Stimulated activated CD8-positive, alpha-beta memory T cell treated with anti-CD3 and anti-CD28 coated beads, Interleukin-4, amount 100 ng/mL, for 1 hour (primary cell): ENCODE measurements at places on chromosomes 12 and 14.
A peak's percentile ranks its signal among the peaks of the same experiment; 100 is the strongest.

DNA sequence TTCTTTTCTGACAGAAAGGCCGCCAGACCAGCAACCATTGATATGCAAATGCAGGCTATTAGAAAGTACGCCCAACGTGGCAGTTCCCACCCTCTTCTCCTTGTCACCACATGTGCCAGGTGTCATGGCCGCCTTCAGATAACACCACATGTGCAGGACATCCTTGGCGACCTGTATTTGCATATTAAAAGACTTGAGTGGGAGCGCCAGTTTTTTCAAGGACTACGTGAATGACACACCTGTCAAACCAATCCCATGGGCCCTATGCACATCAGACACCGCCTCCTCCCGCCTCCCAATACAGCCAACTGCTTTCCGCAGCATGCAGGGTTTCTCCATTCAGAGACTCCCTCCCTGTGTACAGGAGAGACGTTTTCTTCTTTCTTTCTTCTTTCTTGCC lies 318.6 kb upstream of the FAR2 start:
- no peak for DNase-seq

GRCh38 chr14:71714225-71714624 lies 218.0 kb upstream of the RGS6 start:
- no peak for DNase-seq

DNA sequence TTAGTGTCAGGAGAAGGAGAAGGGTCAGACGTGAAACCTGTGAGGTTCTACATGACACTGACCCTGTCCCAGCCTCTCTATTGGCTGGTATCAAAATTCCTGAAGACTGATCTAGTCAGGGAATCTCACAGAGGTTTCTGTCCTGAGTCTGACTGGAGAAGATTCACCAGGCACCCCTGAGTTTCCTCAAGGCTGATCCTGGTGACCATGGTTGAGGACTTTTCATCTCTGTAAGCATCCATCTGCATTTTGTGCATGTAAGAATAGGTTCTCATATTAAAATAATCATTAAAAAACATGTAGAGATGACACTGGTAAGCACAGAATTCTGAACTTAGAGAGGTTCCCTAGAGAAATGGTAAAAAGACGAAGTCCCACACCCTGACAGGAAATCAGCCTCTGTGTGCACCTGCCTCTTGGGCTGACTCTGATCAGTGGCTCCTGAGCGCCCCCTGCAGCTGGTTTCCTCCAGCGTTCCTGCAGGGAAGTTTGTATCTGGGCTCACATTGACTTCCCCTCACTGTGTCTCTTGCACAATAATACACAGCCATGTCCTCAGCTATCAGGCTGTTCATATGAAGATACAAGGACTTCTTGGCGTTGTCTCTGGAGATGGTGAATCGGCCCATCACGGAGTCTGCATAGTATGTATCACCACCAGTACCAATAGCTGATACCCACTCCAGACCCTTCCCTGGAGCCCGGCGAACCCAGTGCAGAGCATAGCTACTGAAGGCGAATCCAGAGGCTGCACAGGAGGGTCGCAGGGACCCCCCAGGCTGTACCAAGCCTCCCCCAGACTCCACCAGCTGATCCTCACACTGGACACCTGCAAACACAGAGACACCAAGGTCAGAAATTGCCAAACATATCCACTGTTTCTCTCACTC lies 991.9 kb downstream of the TMEM121 start:
- peak; percentile 66 for DNase-seq

DNA sequence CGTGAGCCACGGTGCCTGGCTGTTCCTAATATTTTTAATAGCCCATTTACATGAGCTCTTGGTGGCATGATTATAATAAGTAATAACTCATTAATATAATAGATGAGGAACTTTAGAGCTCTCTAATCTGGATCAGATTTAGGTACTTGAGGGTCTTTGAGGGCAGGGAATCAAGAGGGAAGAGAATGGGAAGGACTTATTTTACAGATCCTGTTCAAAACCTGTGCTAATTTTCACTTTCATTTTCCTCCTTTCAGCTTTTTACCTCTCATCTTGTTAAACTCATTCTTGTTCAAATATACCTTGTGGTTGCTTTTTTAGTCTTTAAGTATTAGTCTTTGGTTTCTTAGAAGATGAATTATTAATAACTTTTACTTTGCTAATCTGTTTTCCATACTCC lies 5.6 kb downstream of the NECAP1 start:
- DNase-seq: no peak

GRCh38 chr14:103488960-103489359 lies 33.7 kb downstream of the CKB start:
- DNase-seq: no peak

DNA sequence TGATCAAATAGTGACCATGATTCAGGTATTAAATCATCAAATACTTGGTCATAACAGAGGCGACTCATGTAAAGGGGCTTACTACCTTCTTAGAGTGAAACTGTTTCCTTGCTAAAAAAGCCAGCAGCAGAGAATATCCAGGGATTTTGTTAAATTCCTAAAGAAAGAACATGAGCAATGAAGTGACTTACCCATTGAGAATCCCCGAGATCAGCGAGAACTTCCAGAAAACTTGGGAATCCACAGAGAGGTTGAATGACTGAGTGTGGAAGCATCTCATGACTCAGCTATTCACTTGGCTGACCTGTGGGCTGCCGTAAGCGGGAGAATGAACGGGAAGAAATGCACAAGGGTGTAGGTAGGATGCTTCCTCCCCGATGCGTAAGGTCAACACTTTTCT lies 85.3 kb upstream of the KCNA1 start:
- DNase-seq: no peak

GRCh38 chr12:130863298-130863697 lies 8.6 kb upstream of the RAN start:
- DNase-seq: no peak

GRCh38 chr12:8675591-8676036 lies 13.0 kb upstream of the MFAP5 start:
- DNase-seq: no peak

GRCh38 chr14:22319526-22320361 lies 269.3 kb downstream of the DAD1 start:
- DNase-seq: no peak

GRCh38 chr14:96762650-96763049 lies 34.5 kb upstream of the VRK1 start:
- no peak for DNase-seq

DNA sequence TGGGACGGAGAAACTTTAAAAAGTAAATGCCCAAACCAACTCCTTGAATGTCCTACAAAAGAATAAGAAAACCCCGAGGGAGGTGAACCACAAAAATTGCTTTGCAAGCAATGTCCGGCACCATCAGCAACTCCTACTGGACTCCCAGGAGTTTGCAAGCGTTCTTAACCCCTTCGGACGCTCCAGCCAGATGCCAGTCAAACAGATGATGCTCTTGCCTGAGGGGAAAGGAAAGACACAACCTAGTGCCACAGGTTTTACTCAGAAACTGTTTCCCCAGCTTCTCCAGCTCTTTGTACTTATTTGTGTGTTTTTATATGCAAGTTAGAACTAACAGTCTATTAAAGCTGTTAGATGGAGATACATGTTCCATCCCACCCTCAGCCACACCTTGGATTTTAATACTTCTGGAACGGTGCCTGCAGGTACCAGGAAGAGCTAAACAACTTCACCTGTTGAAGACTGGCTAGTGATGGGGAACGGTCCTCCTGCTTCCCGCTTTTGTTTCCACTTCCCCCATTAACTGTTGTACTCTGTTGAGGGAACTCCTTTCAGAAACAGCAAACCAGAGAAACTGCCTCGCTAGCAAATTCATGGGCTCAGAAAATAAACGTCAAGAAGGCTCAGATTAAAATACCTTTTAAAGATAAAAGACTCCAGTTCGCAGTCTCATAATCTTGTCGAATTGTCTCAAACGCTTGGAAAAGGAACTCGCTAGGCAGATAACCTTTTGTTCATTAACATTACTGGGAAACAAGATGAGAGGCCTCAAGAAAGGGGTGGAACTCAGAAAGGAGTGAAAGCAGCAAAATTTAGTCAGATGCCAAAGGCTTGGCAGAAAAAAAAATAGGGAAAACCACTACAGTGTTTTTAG lies 1.1 kb upstream of the FERMT2 start:
- no peak for DNase-seq

DNA sequence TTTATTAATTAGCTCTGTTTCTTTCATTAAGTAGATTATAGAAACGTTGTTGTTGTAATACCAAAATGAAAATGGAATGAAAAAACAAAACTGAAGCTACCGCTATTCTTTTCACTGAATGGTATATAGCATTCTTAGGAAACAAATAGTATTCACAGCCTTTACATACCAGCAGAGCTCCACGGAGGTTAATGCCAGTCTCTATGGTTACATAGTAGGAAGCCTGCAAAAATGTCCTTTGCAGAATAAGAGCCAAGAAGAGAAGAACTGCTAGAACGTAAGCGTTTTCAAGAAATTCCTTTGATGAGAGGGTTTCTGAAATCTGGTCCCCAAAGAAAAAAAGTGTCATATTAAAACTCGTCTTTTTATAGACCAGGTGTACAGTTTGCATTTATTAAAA lies 30.6 kb downstream of the ABCC9 start:
- DNase-seq: no peak

GRCh38 chr14:103770902-103771301 lies 55.3 kb downstream of the ZFYVE21 start:
- no peak for DNase-seq

DNA sequence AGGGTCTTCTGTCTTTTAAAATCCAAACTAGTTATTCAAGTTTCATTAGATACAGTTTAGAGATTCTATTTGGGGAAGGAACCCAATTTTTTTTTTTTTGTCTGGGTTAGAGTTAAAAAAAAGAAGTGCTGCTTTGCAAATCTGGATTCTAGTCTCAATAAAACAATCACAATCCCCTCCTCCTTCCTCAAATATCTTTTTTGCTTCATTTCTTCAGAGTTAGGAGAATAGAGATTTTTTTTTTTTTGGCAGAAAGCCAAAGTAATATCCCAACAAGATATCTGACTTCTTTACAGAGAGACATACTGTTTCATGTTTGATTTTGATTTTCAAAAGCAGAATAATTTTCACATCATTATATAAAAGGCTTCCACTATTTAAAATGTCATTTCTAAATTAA lies 201.9 kb downstream of the FOXN3 start:
- no peak for DNase-seq

GRCh38 chr14:91360490-91361232 lies 57.0 kb downstream of the CCDC88C start:
- no peak for DNase-seq

GRCh38 chr12:31877884-31878283 lies 81.3 kb upstream of the RESF1 start:
- DNase-seq: no peak

DNA sequence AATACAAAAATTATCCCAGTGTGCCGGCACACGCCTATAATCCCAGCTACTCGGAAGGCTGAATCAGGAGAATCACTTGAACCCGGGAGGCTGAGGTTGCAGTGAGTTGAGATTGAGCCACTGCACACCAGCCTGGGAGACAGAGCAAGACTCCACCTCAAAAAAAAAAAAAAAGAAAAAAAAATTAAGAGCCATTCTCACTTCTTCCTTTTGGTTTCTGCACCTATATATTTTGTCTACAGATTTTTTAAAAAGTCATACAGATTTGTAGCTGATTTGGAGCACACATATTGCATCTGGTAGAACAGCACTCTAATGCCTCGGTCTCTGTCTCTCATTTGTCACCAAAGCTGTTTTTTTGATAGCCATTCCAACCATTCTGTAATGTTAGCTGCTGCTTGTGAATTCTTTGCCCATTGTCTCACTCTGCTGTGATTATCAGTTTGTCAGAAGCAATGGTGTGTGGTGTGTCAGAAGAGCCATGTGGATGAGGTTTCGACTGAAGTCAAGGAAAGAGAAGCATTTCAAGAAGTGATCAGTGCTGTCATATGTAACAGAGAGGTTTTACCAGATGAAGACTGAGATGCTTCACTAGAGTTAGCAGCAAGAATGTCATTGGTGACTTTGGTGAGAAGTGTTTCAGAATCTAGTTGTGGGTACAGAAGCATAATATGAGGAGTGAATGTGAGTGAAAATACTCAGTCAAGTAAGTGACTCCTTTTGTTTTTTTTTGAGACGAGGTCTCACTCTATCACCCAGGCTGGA lies 8.7 kb upstream of the KTN1 start:
- no peak for DNase-seq

DNA sequence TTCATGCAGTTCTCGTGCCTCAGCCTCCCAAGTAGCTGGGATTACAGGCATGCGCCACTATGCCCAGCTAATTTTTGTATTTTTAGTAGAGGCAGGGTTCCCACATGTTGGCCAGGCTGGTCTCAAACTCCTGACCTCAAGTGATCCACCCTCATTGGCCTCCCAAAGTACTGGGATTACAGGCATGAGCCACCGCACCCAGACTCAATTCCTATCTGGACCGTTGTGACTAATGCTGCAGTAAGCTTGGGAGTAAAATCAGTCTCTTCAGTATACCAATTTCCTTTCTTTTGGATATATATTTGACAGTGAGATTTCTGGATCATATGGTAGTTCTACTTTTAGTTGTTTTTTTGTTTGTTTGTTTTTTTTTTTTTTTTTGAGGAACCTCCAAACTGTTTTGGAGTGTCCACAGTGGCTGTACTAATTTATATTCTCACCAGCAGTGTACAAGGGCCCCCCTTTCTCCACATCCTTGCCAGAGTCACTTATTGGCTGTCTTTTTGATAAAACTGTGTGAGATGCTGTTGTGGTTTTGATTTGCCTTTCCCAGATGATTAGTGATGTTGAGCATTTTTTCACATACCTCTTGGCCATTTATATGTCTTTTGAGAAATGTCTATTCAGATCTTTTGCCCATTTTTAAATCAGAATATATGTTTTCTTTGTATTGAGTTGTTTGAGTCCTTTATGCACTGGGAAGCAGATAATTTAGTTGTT lies 37.3 kb upstream of the EVL start:
- DNase-seq: no peak

- no peak for DNase-seq
Measured at GRCh38 chr12:19402743-19403431, 36.4 kb upstream of the AEBP2 start.

DNA sequence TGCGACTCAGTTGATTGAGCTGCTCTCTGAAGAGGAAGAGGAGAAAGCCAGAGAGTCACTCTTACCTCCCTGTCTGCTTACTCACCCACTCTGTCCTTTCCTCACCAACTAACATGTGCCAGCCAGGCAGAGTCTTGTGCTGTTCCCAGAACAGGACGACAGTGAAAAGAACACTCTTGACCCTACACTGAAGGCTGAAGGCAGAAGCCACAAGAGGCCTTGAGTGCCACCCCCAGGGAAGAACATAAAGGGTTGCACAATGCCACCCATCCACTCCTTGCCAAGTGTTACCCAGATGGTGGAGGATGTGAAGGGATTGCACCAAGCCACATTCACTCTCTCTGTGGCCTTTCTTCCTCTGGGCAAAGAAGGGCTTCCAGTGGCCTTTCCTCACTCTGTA lies 12.8 kb downstream of the ABHD4 start:
- DNase-seq: no peak
